ENCODE measurements at places on chromosomes 13 and 19. TPM values are rescaled to one million over a fixed set of nuclear protein-coding genes. Genes with fewer than 3 reads are reported as not detected.

DNA sequence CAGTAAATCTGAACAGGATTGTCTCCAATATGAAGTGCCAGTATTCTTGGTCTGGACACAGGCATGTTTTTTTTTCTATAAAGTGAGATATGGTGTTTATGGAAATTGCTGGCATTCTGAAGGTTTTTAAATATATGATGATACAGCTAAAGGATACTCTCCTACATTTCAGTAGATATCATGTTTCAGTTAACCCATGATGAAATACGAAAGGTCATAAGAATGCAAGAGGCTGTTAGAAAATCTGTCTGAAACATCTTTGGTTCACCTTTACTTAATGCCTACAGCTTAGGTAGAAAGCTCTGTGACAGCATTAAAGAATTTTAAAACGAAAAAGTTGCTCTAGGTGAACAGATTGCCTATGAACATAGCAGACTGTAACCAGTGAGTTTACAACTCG lies 9.1 kb downstream of the FRY start:
- DNase-seq = no peak

Gene PTGER1
- 1.9 TPM for total RNA-seq

- DNase-seq = no peak
These were observed 74.1 kb downstream of the ABCC4 start for GRCh38 chr13:95226932-95227695.

Gene SLC25A41
- 0.72 TPM for total RNA-seq

GRCh38 chr13:112896736-112897602 lies 72.0 kb upstream of the MCF2L start:
- DNase-seq = no peak

DNA sequence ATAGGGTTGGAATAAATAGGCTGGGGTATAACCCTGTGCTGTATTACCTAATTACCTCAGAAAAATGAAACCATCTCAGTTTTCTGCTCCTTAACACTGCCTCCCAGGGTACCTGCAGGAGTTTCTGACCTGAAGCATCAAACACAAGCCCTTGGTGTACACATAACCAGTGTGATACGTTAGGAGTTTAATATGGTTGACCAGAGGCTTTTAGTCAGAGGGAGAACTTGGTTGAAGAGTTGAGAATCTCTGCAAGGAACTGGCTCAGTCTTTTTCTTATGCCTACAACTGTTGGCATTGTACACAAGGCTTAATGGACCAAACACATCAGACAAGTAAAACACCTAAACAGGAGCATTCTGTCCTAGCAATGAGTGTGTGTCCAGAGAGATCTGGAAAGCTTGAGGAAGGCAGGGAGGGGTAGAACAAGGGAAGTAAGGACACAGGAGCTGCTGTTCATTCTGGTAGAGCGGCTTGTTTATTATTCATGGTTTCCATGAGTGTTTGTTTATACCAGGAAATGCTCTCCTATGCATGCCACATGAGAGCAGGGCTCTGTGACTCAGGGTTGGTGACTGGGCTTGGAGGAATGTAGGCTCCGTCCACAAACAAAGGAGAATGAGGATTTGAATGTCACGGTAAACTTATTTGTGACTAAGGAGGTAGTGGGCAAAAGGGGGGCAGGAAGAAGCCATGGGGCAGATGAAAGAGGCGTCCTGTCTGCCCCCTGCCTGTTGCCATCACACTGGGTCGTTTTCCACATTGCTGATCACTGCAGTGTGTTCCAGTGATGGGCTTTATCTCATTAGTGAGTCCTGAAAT lies 11.9 kb upstream of the SPATA13 start:
- DNase-seq = peak; percentile 69

DNA sequence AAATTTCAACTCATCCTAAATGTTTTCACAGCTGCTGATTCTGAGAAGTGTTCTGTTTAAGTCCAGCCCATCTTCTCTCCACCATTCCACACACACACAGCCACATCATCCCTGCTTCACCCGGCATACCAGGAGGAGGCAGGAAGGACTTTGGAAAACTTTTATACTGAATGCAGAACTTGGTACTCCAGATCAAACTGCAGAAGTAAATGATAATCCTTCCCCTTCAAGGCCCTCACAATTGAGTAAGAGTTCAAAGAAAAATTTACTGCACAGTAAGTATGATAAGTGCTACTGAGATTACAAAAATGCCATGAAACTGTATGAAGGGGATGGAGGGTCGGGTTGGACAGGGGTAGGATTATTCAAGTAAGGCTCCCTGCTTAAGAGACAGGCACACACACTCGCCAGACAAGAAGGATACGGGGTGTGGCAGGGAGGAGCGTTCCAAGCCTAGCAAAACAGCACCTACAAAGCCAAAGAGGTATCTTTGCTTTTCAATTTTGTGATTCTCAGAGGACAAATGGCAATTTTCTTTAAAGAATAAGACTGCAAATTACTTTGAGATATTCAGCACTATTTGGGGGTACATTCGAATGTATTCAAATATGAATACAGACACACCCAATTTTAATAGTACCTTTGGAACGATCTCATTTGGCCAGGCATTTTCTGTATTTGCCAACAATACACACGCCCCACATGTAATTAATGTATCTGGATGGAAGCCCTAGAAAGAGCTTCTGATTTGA lies 2.5 kb downstream of the USP12 start:
- no peak for DNase-seq

- DNase-seq = no peak
These were observed 812.7 kb upstream of the MIR17HG start for GRCh38 chr13:90534617-90535370.

DNA sequence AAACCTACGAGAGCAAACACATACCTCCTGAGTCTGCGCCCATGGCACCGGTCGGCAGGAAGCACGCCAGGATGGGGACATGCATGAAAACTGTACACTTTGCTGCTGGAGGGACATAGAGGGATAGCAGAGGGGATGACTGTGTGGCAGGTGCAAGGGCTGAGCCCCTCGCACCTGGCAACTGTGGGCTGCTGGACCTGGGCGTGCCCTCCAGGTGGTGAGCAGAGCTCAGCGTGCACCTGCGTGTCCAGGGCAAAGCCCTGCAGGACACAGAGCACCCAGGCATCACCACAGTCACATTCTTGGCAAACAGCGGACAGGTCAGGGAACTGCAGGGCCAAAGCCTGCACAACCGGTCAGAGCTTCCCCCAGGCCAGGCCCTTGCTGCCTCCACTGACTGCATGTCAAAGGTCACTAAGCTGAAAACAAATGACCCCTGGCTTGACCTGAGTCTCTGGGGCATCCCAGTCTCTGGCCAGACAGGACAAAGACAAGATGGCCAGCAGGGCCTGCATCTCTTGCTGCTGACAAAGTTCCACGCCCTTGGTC lies 9.0 kb upstream of the ISYNA1 start:
- no peak for DNase-seq

Gene ETV2
- total RNA-seq = 2.5 TPM
